ENCODE measurements at places on chromosomes 16 and 17.

DNA sequence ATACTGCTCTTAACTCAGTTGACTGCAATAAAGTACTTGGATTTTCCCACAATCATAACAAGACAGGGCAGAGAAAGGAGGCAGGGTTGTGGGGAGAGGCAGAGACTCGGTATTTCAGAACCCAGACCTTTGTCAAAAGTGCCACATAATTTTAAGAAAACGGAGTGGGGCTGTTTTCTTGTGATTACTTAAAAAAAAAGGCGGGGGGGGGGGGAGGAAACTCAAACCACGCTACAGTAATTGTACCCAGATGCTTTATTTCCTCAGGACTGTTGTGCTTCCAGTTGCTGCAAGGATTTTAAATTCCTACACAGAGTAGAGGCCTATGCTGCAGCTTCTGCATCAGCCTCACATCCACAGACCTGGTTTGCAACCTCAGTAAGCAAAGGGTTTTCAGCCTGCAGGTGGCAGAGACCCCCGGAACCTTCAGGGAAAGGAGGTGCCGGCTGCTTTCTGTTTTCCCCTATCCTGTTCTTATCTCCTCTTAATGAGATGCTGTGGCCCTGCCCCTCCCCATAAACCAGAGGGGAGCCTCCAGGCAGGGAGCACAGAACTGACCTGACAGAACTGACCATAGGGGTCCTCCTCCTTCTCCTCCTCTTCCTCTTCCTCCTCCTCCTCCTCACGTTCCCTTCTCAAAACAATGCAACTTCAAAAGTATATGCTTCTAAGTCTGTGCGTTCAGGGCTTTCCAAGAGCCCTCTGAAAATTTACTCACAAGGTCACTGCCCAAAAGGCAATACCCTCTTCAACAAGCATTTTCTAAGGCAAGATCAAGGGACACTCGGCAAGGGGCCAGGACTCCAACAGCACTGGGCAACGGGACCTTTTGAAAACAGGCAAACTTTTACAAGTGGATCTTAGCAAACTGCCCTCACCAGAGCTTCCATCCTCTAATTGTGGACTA, 7.5 kb downstream of the AXIN2 start:
- DNase-seq: no peak

DNA sequence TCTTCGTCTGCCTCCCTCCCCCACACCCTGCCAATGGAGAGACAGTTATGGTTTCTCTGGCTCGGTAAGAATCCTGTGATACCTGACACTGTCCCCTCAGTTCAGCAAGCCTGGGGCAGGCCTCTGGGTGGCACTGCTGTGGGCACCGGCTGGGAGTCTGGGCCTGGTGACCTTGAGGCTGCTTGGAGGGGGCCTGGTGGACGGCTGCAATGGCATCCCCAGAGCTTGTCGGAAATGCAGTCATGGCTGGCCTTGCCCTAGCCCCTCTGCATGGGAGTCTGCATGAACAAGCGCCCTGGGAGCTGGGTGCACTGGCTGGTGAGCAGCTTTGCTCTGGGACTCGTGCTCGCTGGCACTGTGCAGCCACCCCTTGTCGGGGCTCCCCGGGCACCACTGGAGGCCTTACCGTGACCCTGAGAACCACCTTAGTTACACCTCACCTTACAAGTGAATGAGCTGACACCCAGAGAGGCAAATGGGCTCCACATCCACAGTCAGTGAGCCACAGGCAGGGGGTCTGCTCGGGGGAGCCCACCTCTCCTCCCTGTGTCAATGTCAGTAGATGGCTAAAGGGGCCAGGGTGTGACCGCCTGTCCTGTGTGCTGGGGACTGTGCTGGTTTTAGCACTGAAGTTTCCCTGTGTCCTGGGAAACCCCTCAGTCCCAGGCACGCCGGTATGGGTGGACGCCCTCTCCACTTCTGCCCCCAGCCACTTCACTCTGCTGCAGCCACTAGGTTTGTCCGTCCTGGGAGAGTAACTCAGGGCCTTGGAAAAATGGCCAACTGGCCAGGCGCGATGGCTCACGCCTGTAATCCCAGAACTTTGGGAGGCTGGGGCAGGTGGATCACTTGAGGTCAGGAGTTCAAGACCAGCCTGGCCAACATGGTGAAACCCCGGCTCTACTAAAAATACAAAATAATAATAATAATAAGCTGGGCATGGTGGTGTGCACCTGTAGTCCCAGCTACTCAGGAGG, 1.4 kb downstream of the LGALS3BP start:
- DNase-seq: no peak

- no peak for DNase-seq
Observed at GRCh38 chr16:57152096-57153093, 33.4 kb downstream of the PSME3IP1 start.

DNA sequence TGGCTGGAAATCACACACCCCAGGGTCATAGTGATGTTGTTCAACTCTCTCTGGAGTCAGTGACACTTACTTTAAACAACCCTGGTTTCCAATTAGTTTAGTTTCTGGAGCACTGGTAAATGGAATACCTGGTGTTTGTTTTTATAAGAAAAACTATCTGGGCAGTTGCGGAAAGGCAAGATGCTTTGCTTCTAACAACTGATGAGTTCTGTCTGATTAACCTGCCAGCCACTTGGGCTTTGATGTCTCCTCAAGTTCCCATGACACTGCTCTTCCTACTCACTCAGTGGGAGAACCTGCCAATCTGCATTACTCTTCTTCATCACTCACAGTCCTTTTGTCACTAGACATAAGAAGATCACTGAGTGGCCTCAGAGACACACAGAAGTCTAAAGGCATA, 78.7 kb upstream of the MTMR4 start:
- DNase-seq: no peak

DNA sequence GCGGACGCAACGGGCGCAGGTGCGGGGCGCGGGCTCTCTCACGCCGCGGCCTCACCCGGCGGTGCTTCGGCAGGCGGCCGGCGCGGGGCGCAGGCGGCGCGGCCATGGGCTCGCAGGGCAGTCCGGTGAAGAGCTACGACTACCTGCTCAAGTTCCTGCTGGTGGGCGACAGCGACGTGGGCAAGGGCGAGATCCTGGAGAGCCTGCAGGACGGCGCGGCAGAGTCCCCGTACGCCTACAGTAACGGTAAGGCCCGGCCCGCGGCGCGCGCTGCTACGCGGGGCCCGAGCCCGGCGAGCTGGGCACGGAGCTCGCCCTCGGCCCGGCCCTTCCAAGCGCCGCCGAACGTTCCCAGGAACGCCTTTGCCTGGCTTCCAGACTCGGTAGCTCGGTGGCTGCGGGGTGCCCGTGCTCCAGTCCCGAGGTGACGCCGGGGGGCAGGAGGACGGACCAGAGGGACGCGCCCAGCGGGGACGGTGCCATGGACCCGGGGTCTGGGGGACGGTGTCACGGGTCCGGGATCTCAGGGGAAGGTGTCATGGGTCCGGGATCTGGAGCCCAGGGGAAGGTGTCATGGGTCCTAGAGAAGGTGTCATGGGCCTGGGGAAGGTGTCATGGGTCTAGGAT, 435 bp downstream of the RAB40C start:
- DNase-seq: no peak

Data from stimulated activated CD4-positive, alpha-beta T cell treated with anti-CD3 and anti-CD28 coated beads, Interleukin-2, amount 100 ng/mL, for 4 hours (primary cell).